ENCODE measurements at places on chromosomes 4 and X.

DNA sequence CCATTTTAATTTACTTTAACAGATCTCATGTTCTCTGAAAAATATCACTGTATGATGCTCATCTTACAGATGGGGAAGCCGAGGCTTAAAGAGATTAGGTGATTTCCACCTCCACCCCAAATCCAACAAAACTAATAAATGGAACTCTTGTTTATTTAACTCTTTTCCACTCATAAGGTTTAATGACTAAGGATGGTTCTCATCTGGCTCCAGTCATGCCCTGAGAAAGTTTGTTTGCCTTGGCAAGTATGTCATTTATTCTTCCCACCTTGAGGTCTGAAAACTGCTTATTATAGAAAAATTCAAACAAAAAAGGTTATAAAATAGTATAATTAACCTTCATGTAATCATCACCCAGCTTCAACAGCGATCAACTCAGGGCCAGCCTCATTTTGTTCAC, 56.3 kb downstream of the PPEF2 start:
- no peak for DNase-seq

- no peak for DNase-seq
Measured at GRCh38 chr4:179292468-179292867, 1850.2 kb upstream of the AGA start.

- no peak for DNase-seq
Measured at GRCh38 chr4:180578175-180578574, 1665.0 kb upstream of the TENM3 start.

DNA sequence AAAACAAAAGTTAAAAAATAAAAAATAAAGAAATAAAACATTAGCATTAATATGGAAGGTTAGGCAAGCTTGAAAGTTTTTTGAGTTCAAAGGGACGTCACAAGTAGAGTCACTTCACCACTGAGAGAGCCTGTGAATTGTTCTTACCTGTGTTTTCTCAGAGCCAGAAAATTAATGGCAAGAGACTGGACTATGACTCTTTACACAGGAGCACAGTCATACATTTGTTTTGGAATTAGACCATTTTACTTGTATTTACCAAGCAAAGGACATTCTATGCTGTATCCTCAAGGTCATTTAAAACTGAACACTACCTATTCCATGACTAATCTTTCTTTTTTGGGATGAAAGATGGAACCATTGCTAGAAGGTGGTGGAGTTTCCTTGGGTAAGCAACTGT, 346.1 kb downstream of the FAM47B start:
- DNase-seq, result no peak

DNA sequence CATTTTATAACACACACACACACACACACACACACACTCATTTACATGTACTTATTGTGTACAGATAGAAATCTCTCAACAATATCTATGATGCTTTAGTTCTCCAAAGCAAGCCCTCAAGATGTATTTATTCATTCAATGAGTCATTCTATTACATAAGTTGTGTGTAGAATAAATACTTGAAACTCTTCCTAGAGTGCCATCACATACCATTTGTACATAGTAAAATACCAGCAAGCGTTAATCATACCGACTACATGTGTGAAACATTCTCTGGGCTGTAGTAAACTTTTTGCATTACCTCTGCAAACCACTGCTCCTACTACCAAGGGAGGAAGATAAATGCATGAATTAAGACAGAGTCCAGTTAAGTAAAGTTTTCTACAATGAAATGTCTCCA, 70.9 kb downstream of the EPHA5 start:
- no peak for DNase-seq

DNA sequence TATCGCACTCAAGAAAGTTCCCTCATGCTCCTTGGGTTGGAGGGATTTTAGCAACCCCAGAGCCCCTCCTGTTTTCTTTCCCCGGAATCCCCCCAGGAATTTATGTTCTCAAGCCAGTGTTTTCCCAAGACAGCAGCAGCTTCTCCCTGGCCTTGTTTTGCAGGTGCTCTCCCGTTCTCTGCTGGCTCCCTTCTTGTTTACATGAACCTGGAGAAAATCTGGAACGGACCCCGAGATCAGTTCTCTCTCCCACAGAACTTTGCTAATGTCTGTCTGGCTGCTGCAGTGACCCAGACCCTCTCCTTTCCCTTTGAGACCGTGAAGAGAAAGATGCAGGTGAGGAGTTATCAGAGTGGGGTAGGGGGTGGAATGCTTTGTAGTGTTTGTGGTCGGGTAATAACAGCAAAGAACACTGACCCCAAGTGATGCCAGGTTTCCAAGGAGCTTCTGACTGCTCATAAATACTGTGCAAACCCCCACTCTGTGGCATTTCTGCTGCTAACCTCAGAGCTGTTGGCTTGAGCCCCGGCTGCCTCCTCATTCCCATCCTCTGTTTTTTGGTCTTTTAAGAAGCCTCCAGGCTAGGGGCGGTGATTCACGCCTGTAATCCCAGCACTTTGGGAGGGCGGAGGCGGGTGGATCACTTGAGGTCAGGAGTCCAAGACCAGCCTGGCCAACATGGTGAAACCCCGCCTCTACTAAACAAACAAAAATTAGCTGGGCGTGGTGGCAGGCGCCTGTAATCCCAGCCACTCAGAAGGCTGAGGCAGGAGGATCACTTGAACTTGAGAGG, 11.1 kb downstream of the SLC25A43 start:
- DNase-seq, result no peak

- DNase-seq, result peak; percentile 71
Measured at GRCh38 chr4:53908661-53909078, 155.7 kb downstream of the CHIC2 start.
